ENCODE measurements at places on chromosomes 2 and 18.

DNA sequence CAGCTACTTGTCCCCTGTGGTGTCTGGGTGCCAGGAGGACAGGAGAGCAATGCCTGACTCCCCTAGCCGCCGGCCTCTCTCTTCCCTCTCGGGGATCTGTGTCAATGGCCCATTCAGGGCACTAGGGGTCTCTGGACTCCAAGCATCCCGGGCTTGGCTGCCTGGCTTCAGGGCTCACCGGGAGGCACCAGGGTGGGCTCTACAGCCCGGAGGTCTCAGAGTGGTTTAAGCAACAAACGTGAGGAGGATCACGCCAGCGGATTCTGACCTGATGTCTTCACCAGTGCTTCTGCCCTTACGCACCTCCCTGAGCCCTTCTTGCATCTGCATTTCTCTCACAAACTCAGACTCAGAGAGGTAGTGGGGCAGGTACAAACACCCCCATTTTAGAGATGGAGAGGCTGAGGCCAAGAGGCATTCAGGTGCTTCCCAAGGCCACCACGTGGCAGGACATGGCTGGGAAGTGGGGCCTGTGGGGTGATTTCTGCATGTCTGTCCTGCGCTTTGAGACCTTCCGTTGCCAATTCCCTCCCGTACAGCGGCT is 243.0 kb downstream of the CELF4 start:
- DNase-seq: peak; percentile 46

- DNase-seq: no peak
Observed at GRCh38 chr2:73987948-73988700, 3.4 kb downstream of the TET3 start.

GRCh38 chr2:150392614-150393013 is 94.9 kb downstream of the RND3 start:
- no peak for DNase-seq

- no peak for DNase-seq
Observed at GRCh38 chr2:173058097-173058496, 17.5 kb upstream of the MAP3K20 start.

GRCh38 chr18:23849141-23849540 is 159.9 kb downstream of the LAMA3 start:
- no peak for DNase-seq

DNA sequence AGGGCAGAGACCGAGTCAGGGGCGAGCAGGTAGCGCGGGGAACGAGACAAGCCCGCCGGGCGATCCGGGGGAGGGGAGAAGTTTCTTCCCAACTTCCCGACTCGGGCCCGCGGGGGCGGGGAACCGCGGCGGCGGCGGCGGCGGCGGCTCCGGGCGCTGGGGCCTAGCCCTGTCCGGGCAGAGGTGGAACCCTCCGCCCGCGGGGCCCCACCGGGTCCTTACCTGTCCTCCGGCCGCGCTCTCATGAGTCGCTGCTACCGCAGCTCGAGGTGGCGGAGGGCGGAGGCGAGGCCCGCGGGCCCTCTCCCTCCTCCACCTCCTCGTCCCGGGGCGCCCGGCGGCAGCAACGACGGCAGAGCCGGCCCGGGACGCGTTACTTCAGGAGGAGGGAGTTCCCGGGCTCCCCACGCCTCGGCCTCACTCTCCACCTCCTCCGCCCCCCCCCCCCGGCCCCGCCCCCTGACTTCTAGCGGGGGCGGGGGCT is at the start of gene YES1:
Gene YES1, minus strand, starts transcription at position 351 of the 484 bp plus-strand sequence. CDS start 55,415 bp downstream, outside the sequence.
- no peak for DNase-seq

GRCh38 chr2:3051266-3051665 is 326.4 kb downstream of the EIPR1 start:
- no peak for DNase-seq

- no peak for DNase-seq
Observed at GRCh38 chr2:3483986-3484960, 35.1 kb downstream of the ADI1 start.

DNA sequence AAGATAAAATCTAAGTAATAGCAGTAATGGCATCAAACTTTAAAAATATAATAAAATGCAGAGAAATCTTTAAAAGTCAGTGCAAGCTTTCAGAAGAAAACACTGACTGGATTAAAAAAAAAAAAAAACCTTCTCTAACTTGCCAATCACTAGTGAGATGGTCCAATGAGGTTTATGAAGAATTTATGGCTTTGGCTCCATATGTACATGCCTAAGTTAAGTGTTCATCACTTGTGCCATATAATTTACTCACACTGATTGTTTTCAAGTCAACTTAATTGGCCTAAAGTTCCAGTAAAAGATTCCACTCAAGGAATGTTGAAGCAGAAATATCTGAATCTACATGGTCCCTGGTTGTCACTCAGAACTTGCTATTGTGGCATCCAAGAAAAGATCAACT is 40.7 kb upstream of the RAB27B start:
- no peak for DNase-seq

DNA sequence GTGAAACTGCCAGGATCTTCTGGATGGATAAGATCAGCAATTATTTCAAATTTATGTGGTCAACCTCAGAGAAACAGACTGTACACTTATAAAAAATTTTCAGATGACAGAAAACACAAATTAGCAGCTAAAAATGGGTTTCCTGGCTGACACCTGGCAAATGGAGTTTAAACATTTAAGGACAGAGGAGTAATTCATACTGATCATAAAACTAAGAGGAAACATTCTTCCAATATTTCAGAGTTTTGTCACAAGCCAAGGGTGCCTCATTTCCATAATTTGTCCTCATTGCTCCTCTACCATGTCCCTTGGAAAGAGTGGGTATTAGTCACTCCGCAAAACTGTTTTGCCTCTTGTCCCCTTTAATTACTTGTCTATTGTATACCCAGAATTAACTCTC is 70.2 kb downstream of the TMEFF2 start:
- no peak for DNase-seq

GRCh38 chr2:175414191-175414881 is 232.8 kb upstream of the ATP5MC3 start:
- DNase-seq: no peak

- DNase-seq: no peak
Observed at GRCh38 chr2:134973241-134974138, 54.9 kb downstream of the CCNT2 start.

DNA sequence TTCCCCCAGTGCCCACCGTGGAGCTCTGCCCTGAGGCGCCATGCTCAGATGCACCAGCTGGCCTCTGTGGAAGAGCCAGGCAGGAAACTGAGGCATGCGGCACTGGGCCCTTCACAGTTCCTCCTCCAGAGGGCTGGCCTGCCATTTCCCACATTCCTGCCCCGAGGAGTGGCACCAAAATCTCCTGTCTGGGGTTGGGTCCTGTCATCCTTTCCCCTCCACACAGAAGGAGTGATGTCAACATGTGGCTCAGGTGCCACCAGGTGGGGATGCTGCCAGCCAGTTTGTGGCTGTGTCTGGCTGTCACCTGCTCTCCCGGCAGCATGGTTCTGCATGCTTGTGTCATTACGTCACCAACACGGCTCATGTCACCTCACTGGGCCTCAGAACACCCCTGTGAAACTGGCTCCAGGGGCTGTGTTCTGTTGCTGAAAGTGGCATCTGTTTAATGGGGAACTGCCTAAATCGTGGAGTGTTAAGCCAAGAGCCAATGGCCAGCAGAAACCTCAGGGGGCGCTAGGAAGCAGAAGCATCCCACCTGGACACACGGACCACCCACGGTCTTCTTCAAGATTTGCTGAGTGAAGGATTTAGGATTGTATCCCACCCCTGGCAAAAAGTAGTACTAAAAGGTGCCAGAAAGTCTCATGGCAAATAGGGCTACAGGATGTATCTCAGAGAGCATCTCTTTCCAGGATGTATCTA is 51.3 kb downstream of the ZAP70 start:
- DNase-seq: no peak

DNA sequence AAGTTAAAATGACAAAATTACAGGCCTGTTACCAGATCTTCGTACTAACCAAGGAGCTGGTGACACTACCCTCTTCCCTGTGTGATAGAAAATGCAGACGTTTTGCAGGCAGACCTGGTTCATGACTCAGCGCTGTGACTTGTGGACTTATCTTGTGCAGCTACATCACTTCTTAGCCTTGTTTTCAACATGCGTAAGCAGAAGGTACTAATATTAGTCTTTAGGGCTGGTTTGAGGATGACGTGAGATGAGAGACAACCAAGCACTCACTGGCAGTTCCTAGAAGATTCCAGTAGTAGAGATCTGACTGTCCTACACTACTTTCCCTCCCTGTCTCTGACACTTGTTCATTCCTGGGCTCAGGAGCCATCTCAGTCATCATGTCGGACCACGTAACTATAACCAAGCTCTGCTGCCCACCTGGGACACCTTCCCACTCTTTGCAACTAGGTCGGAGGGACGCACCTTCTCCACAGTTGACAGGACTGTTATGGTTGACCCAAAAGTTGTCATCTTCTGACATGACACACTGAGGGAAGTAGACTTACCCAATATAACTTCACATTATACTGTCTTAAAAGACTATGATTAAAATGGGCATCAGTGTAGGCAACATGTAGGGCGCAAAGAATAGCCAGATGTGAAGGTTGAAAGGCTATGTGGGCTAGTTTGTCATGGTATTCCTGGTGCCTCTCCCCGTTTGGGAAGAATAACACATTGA is 64.8 kb downstream of the TNFRSF11A start:
- no peak for DNase-seq

- DNase-seq: no peak
Observed at GRCh38 chr2:62315476-62315875, 119.6 kb downstream of the B3GNT2 start.

DNA sequence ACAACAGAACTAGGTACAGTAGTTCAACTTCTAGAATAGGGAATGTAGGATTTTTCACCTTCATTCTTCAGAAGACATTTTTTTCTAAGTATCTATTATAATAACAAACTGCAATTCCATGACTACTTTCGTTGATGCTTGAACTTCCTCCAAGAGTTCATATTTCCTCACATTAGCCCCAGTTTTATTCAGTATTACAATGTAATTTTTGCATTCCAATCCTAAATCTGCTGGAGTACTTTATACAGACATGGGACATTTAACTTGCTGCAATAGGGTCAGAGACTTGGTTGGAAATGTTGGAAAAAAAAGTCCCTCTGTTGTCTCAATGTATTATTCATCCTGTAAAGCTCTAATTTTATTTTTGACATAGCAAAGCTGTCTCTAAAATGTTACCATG is 19.6 kb upstream of the FTCDNL1 start:
- no peak for DNase-seq

DNA sequence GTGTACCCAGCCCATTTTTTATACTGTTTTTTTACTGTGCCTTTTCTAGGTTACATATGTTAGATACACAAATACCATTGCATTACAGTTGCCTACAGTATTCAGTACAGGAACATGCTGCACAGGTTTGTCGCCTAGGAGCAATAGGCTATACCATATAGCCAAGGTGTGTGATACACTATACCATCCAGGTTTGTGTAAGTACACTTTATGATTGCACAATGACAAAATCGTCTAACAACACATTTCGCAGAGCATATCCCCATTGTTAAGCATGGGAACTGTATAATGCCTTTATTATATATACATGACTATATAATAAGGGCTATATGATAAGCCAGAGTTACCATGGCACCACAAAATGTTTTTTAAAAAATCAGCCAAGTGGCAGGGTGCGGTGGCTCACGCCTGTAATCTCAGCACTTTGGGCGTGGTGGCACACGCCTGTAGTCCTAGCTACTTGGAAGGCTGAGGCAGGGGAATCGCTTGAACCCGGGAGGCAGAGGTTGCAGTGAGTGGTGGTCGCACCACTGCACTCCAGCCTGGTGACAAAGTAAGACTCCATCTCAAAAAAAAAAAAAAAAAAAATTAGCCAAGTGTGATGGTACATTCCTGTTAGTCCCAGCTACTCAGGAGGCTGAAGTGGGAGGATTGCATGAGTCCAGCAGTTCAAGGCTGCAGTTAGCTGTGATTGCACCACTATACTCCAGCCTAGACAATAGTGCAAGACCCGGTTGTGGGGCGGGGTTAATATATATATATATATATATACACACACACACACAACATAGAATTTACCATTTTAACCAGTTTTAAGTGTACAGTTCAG is 2.8 kb upstream of the CENPA start:
- DNase-seq: no peak

DNA sequence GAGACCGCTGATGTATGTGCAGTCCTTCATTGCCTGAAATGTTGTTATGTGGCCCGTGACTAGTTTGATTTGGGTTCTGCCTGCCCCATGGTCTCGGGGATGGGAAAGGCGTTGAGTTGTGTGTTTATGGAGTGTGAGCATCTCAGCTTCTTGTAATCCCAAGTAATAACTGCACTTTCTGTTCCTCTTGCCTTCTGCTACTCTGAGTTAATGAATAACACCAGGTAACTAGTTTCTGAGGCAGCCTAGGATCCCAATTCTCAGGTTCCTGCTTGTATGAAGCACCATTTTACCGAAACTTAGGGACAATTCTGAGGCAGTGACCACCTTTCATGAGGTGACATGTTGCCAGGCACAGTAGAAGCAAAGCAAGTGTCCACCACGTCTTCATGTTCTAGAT is 170.0 kb downstream of the ALK start:
- DNase-seq: no peak

GRCh38 chr18:74951165-74951760 is 257.7 kb downstream of the PTGR3 start:
- DNase-seq: no peak
